ENCODE measurements at places on chromosomes 3 and 15. TPM values are rescaled to one million over a fixed set of nuclear protein-coding genes. Genes with fewer than 3 reads are reported as not detected.

ISL2 gene
- polyA plus RNA-seq = not detected

SPATA12 gene
- 0.26 TPM for polyA plus RNA-seq

DNA sequence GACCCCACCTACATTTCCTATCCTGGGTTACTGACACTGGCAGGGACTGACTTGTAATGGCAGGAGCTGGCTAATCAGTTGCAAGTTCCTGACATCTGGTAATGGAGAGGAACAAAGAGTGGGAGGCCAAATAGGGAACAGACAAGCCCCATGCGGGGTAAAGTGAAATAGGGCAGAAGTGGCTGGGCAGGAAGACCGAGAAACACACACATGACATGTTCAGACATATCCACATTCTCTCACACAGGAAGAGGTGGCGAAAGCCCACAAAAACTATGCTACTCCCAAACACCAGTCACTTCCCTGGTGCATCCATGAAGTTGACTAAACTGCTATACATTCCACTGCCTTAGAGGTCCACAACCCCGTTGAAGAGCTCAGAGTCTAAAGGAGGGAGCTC is 394.1 kb upstream of the TBL1XR1 start:
- no peaks in the 10 kb centered on the region for H3K36me3 ChIP-seq
- H3K4me3 ChIP-seq = no peak overlapping the region
- H3K27me3 ChIP-seq = no peaks in the 10 kb centered on the region
- peak overlapping the region; percentile 23 for H3K27ac ChIP-seq
- H3K4me1 ChIP-seq = peaks cover 18% of the 10 kb centered on the region

GRCh38 chr3:169041677-169042171 is 621.8 kb downstream of the MECOM start:
- H3K27ac ChIP-seq = no peak overlapping the region
- H3K27me3 ChIP-seq = no peaks in the 10 kb centered on the region
- DNase-seq = no peak
- H3K4me3 ChIP-seq = no peak overlapping the region
- H3K4me1 ChIP-seq = no peaks in the 10 kb centered on the region

Measured in sigmoid colon (tissue), 7 donors.